ENCODE measurements at places on chromosomes 7 and 10. TPM values are rescaled to one million over a fixed set of nuclear protein-coding genes. Genes with fewer than 3 reads are reported as not detected.

DNA sequence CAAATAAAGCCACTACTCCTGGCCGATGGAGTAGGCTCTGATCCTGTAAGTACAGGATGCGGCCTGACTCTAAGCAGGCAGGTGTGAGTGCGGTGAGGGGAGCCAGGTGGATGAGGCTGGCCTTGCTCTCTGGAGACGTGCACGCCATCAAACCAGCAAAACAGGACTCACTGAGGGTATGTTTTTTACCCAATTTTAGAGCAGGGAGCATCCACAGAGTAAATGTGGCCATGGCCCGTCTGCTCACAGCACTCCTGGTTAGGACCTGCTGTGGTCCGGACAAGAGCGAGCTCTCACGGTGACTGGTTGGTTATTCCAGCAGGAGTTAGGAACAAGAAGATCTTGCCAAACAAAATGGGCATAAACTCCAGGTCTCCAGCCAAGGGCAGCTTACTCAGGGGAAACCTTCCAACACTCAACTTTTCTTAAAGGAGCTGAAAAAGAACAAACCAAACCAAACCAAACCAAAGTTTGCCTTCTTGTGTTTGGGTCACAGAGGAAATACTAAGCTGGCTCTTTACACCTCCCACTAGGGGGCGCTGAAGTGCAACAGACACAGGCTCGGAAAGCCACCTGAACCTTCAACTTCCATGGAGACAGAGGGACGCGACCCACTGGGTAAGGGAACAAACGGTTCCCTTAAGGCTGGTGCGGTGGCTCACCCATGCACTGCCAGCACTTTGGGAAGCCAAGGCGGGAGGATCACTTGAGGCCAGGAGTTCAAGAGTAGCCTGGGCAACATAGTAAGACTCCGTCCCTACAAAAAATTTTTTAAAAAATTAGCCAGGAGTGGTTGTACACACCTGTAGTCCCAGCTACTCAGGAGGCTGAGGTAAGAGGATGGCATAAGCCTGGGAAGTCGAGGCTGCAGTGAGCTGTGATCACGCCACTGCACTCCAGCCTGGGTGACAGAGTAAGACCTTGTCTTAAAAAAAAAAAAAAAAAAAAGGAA is 122.4 kb downstream of the CLEC2L start:
- peak; percentile 82 for DNase-seq

DNA sequence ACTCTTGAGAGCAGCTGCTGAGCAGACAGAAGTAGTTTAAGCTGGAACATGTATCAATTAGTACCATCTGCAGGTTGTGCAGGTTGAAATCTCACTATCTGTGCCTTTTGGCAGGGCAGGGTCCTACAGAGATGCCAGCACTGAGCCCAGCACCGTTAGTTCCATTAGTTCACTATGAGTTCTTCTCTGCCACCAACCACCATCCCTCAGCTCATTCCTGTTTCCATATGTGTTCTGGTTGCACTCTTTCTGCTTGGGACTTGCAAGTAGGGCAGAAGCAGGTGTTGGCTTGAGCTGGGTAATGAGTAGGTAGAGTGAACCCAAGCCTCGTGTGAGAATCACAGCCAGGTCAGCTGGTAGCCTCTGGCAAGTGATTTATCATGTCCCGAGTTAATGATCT is 2.8 kb downstream of the SMO start:
- no peak for DNase-seq

DNA sequence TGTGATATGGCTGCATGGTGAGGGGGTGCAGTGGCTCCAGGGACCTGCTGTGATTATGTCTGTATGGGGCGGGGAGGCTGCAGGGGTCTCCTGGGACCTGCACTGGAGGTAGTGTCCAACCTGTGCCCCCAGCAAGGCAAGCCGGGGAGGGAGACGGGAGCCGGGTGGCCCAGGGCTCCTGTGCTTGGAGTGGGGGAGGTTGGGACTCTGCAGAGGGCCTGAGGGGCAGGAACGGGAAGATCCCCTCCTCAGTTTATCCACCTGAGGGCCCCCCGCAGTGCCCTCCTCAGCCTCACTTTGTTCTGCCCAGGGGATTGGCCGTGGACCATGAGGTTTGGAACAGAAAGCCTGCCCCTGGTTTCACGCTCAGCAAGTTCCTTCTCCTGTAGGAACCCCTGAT is 22.8 kb upstream of the PWWP2B start:
- no peak for DNase-seq

DNA sequence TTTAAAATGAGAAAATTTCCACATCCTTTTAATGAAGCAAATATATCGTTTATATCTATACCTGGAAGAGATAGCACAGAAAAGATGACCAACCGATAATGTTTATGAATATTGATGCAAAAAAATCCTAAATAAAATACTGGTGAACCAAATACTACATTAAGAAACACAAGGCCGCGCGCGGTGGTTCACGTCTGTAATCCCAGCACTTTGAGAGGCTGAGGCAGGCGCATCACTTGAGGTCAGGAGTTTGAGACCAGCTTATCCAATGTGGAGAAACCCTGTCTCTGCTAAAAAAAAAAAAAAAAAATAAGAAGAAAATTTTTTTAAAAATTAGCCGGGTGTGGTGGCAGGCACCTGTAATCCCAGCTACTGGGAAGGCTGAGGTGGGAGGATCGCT is 25.8 kb downstream of the SHH start:
- no peak for DNase-seq

DNA sequence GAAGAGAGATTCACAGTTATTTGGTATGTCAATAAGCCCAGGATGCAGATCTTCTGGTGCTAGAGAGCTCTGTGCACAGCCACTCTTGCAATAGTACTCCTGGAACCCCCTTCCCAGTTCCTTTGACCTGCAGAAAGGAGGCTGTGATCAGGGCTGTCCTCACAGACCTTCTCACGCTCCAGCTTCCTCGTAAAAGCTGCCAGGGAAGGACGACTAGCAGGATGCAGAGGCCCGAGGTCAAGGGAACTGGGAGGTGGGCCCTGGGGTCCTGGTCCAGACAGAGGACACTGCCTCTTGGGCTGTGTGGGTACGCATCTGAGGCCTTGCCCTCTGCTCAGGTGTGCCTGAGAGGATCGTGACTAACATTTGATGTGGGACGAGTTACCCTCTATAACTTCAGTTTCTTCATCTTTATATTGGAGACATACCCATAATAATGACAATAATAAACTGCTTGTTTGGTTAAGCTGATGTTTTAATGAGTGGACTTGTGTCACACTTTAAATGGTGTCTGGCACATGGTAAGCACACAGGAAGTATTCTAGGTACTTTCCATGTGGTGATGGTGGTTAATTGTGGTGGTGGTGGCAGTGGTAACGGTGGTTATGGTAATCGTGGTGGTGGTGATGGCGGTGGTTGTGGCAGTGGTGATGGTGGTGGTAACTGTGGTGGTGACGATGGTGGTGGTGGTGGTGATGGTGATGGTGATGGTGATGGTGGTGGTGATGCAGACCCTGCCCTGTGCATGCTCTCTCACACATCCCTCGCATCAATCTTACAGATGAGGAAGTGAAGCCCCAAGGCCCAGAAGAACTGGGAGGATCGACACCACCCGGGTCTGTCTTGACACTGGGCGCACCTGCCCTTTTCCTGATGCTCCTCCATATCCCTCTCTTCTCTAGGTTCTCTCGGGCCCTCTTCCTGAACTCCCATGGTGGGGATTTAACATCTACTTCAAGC is 235.2 kb upstream of the GRB10 start:
- DNase-seq, result no peak

- DNase-seq, result no peak
Measured at GRCh38 chr7:5350174-5350463, 67.4 kb downstream of the SLC29A4 start.

- DNase-seq, result no peak
Measured at GRCh38 chr10:18666810-18667209, 7.6 kb downstream of the ARL5B start.

GRCh38 chr7:25369786-25370185 is 141.5 kb upstream of the NPVF start:
- DNase-seq, result peak; percentile 61

DNA sequence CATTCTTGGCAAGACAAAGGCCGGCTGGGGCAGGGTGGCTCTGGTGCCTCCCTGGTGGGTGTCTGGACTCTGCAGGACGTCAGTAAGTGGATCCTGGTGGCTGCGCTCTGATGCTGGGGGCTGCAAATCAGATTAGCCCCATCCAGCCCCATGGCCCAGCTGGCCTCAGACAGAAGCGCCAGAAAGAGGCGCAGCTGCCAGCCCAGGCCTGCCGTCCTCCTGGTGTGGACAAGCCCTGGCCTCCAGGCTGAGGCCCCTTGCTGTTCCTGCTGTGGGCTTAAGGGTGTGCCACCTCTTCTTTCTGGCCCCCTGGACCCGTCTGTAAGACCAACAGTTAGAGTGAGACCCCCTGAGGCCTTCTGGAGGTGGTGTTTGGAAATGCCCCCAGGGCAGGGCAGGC is 5.9 kb upstream of the LFNG start:
- DNase-seq, result peak; percentile 27

DNA sequence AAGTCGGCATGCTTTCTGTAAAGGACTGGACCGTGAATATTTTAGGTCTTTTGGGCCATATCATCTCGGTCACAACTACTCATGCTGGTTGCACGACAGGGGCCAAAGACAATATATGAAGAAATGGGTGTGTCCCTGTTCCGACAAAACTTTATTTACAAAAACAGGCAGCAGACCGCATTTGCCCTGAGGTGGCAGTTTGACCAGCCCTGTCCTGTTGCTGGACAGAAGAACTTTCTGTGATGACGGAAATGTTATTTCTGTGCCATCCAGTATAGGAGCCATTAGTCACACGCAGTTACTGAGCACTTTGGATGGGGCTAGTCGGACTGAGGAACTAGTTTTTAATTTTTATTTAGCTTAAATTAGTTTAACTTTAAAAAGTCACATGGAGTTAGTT is 112.8 kb upstream of the CARD11 start:
- DNase-seq, result no peak

GRCh38 chr7:83038787-83039186 is 123.9 kb downstream of the PCLO start:
- DNase-seq, result no peak

DNA sequence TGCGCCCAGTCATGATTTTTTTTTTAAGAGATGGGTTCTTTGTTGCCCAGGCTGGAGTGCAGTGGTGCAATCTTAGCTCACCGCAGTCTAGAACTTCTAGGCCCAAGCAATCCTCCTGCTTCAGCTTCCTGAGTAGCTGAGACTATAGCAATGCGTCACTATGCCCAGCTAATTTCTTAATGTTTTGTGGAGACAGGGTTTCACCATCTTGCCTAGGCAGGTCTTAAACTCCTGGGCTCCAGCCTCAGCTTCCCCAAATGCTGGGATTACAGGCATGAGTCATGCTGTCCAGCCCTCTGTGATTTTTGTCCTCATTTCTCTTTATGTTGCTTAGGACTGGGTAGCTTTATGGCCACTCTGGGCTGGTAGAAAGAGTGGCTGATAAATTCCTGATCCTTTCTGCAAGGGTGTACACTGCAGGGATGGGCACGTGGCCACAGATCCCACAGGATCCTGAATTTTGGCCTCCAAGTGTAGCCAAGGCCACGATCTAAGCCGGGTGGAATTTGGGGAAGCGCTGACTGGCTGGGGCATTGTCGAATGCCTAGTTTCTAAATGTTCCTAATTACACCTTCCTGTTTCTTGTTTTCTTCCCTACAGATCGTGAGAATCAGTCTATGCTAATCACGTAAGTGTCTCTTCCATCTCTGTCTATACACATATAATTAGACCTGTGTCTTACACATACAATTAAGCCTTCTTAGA is 24.1 kb upstream of the MYH16 start:
- DNase-seq, result no peak

DNA sequence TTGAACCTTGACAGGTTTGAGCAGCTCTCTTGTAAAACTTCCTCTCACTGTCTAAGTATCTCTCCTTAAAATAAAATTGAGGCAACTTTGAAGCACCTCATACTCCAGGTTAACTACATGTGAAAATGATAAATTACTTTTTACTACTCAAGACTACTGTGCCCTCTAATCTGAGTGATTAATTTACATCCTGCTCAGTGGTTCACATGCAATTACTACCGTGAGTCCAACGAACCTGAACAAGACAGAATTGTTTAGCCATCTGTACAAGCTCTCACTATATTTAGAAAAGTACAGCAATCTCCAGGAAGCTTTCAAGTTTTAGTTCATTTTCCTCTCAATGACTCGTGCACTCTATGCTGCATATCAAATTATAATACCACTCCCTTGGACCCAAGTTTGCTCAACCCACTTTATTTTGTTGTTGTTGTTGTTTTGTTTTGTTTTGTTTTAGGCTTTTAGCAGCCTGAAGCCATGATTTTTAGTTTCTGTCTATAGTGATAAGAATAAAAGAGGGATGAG is 21.2 kb downstream of the PDE1C start:
- DNase-seq, result no peak

- DNase-seq, result no peak
Measured at GRCh38 chr10:45261243-45261775, 54.1 kb downstream of the OR13A1 start.

DNA sequence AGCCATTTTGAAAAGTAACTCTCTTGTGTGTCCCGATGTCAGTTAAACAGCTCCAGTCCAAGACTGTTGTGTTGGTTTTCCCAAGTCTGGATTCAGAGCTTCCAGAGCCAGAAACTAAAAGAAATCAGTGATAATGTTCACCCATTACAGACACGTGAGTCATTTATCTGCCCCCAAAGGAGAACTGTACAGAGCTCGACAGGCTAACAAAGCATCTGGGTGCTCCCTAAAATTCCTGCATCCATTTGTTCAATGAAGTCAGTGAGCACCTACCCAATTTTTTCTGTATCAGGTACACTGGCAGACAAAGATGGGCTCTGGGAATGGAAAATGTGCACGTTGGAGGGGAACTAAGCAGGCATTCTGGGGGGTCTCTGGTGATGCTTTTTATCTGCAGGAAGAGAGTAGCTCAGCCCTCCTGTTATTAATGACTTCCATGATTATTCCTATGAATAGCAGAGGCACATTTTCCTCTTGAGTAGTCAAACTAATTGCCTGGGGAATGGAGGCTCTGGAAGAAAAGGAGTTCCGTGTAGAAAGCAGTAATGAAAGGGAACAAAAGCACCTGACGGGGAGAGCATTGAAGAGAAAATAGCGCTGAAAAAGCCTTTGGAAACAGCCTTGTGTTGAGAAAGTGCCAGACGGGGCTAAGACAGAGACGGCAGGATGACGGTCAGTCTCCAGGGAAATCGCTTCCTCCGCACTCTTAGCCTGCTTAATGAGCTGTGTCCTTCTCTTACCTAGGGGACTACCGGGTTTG is 75.3 kb downstream of the GAD2 start:
- no peak for DNase-seq

DNA sequence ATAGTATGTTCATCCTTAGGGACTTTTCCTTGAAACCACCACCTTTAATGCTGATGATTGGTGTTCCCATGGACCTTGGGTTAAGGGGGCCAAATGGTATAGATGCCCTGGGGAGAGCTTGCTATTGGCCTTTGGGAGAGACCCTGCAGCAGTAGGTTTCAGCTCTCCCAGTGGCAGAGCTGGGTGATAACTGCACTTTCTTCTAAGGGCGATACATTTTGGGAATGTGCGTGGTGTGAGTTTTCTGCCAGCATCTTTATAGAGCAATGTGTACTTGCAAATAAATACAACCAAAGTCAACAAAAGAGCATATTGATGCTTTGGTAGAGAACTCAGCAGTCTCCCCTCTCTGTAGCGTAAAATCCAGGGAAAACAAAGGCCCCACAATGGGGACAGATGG is 404.1 kb downstream of the PAXIP1 start:
- DNase-seq, result no peak

GRCh38 chr10:109889867-109890266 is 33.4 kb downstream of the XPNPEP1 start:
- no peak for DNase-seq

- DNase-seq, result no peak
Measured at GRCh38 chr7:151597541-151598444, 78.1 kb upstream of the RHEB start.

Gene ZCCHC24
- total RNA-seq, result 4.8 TPM

Gene PIK3CG
- 1.6 TPM for total RNA-seq

Gene POLR2J2
- 1.4 TPM for total RNA-seq

Gene EBLN1
- total RNA-seq, result not detected

Gene HTR5A
- not detected for total RNA-seq

Gene SH2D4B
- total RNA-seq, result not detected
